Kidney capillary endothelial cell (primary cell): ENCODE measurements at places on chromosomes 11 and 22.

DNA sequence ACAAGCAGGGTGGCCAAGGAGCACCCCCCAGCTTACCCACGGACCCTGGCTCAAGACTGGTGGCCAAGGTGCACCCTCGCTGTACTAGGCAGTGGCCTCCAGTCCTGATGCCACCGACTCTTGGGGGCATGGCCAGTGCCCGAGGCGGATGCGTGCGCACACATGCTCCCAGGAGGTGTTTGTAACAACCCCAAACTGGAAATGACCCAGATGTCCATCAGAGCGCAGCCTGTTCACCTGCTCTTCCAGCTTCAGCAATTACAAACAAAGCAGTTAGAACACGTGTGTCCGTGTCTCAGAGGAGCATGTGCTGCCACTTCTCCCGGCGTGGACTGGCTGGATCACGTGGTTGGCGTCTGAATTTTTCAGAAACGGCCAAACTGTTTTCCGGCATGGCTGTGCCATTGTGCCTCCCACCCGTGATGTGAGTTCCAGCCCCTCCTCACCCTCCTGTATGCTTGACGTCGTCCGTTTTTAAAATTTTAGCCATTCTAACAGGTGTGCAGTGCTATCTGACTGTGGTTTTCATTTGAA lies 7.1 kb upstream of the MUC6 start:
- DNase-seq, result no peak

DNA sequence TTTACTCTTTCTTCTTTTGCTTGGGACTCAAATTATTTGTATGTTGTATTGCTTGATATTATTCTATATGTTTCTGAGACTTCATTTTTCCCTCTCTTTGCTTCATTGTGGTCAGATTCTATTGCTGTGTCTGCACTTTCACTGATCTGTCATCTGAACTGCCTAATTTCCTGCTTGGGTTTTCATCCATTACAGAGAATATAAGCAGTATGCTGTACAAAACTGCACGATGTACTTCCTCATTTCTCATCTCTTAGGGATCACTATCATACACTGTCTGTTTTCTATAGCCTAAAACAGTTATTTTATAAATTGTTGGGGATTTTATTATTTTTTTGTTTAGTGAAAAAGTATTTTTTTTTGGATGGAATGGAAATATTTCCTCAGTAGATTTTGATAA lies 736.7 kb upstream of the ANO5 start:
- no peak for DNase-seq

DNA sequence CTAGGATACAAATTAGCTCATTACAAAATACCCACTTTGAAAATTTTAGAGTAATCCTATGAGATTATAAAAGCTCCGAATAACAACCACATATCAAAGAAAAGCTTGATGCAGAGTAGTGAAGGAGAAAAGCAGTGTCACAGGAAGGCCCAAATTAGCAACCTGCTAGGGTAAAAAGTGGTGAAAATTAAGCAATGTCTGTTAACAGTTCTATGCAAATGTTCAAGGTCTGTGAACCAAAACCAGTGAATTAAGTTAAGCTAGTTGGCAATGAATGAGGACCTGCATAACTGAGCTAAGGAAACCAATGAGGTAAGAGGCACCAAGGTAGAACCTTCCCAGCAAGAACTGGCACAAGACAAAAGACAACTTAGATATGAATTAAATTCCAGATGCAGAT lies 29.6 kb downstream of the PRDM10 start:
- no peak for DNase-seq

DNA sequence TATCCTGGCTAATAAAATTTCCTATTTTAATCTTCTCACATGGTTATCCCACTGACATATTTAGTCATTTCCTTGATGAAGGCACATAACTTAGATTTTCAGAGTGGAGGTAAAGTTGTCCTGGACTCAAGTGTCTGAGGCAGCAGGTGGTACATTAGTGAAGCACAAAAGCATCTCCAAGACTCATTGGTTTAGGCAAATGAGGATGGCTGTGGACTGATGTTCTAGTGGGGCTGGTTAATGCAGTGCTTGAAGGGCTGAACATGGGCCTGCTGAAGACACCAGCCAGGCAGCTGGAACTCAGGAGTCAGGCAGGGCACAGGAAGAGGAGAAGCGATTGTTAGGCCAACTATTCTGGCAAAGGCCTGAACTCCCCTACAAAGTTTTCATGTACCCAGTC lies 76.3 kb upstream of the SESN3 start:
- no peak for DNase-seq

- no peak for DNase-seq
These were observed 15.8 kb downstream of the CCND1 start for GRCh38 chr11:69656536-69657455.

DNA sequence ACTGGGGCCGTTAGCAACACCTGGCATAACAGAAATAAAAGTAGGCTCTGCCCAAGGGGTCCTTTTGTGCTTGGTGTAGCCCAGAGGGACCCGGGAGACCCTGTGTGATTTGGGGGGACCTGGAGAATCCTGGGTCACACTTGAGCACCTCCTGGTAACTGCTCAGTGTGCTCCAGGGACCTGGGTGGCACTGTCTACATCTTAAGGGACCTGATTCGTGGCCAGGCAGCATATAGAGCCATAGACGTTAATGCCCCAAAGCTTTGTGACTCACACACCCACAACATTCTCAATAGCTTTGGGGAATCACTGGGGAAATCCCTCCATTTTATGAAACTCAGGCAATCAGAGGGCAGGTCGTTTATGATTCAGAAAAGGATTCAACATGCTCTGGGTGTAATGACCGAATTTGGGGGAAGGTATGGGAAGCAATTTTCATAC lies 3.6 kb upstream of the IGF2 start:
- no peak for DNase-seq

DNA sequence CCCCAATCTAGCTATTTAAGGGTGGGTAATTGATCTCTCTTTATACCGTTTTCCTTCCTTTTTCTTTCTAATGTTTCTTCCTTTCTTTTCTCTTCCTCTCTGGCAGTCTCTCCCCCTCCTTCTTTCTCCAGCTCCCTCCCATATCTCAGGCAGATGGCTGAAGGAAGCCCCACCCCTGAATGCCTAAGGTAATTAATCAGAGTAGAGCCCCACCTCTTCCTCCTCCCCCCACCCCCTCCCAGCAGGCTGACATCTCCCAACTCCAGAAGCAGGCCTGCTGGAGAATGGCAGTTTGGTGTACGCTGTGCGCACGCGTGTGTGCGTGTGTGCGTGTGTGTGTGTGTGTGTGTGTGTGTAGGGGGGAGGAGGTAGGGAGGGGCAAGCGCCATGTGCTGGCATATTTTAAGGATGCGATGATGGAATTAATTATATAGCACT lies 122.6 kb downstream of the APOL5 start:
- peak; percentile 88 for DNase-seq
